PC-3 (cell line): ENCODE measurements at places on chromosomes 16 and 17. TPM values are rescaled to one million over a fixed set of nuclear protein-coding genes. Genes with fewer than 3 reads are reported as not detected.
A peak's percentile ranks its signal among the peaks of the same experiment; 100 is the strongest.

GRCh38 chr16:89052890-89053724 is 40.5 kb upstream of the ACSF3 start:
- DNase-seq, result peak; percentile 82
- no peaks in the 10 kb centered on the region for H3K36me3 ChIP-seq
- peaks cover 15% of the 10 kb centered on the region; the same call in 1 of the 2 replicates for H3K4me1 ChIP-seq
- peak overlapping the region; percentile 84 for H3K4me3 ChIP-seq
- H3K27me3 ChIP-seq, result no peaks in the 10 kb centered on the region

DNA sequence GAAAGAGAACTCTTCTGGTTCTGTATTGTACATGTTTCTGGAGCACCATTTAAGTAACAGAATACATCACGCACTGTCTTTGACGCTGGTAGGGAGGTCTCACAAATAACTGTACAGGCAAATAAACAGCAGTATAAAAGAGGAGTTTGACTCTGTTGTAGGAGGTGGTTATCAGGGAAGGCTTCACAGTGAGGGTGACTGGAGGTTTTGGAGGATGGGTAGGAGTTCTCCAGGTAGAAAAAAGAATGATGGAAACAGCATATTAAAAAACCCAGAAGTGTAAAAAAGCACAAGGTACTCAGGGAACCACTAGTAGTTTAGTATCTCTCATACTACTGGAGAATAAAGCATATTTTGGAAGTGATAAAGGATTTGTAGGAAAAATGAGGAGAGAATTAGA is 2.7 kb upstream of the SLC6A2 start:
- no peak for DNase-seq
- no peak overlapping the region for H3K4me3 ChIP-seq
- H3K4me1 ChIP-seq, result no peaks in the 10 kb centered on the region
- H3K36me3 ChIP-seq, result no peaks in the 10 kb centered on the region

DNA sequence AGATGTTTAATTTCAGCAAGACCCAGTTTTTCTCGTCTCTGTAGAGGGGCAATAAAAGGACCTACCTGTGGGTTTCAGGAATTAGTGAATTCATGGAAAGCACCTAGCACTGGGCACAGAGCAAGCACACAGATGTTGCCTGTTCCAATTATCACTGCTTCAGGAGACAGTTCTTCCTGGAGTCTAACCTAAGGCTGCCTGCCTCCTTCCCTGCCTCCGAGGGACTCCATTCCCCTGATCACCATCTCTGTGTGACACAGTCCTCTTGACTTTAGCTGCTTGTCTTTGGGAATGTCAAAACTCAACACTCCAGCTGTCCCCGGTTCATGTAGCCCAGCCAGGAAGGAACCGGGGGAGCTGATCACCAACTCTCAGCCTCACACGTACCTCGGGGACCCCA is 474.9 kb downstream of the SLC39A11 start:
- peak overlapping the region; percentile 27; the same call in 1 of the 2 replicates for H3K4me3 ChIP-seq
- no peaks in the 10 kb centered on the region for H3K36me3 ChIP-seq
- no peak for DNase-seq
- no peaks in the 10 kb centered on the region for H3K27me3 ChIP-seq
- H3K4me1 ChIP-seq, result peaks cover 44% of the 10 kb centered on the region

GRCh38 chr17:38970804-38971203 is 3.6 kb upstream of the FBXO47 start:
- H3K27ac ChIP-seq, result no peak overlapping the region
- no peak overlapping the region for H3K4me3 ChIP-seq
- H3K4me1 ChIP-seq, result no peaks in the 10 kb centered on the region
- DNase-seq, result peak; percentile 4

- peaks cover 7% of the 10 kb centered on the region for H3K4me1 ChIP-seq
- no peaks in the 10 kb centered on the region for H3K27me3 ChIP-seq
- H3K36me3 ChIP-seq, result no peaks in the 10 kb centered on the region
- no peak overlapping the region for H3K27ac ChIP-seq
Measured at GRCh38 chr17:50883850-50884438, 17.8 kb upstream of the TOB1 start.

DNA sequence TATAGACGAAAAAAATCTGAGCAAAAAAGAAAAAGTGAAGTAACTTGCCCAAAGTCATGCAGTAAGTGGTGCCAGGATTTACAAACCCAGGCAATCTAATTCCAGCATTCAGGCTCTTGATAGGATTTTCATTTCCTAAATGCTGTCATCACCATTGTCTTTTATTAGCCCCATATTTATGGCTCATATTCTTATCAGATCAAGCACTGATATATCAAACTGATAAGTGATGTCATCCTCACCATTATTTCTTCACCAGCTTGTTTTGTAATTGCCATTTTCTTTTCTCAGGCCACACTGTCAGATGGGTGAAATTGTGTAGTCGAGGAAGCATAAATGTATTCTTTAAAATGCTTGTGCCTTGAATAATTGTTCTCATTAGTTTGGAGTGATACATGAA is 1.3 kb downstream of the RAD51C start:
- H3K4me3 ChIP-seq, result peak overlapping the region; percentile 76
- H3K4me1 ChIP-seq, result peaks cover 23% of the 10 kb centered on the region
- no peaks in the 10 kb centered on the region for H3K27me3 ChIP-seq
- H3K27ac ChIP-seq, result no peak overlapping the region

GRCh38 chr16:31382485-31383161 is 10.5 kb upstream of the ITGAD start:
- no peak overlapping the region for H3K4me3 ChIP-seq
- H3K27ac ChIP-seq, result no peak overlapping the region
- no peaks in the 10 kb centered on the region for H3K27me3 ChIP-seq
- H3K36me3 ChIP-seq, result no peaks in the 10 kb centered on the region
- DNase-seq, result peak; percentile 44

DNA sequence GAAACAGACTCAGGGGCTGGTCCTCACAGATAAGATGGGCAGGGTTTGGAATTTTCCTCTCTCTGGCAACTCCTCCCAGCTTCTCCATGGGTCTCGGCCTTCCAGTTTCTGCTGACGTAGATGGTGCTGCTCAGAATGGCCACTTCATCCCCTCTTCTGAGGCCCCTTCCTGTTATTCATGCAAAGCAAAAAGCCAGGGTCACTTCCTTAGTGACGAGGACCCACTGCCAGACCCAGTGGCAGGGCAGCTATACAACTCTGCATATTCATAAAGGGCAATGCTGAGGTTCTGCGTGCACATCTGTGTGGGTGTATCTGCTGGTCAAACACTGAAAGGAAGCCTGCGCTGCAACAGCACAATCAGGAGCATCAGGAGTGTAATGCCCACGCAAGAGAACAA is 108.8 kb downstream of the WSCD1 start:
- no peak for DNase-seq
- no peaks in the 10 kb centered on the region for H3K36me3 ChIP-seq
- H3K27ac ChIP-seq, result no peak overlapping the region
- no peak overlapping the region for H3K4me3 ChIP-seq
- H3K27me3 ChIP-seq, result no peaks in the 10 kb centered on the region

GRCh38 chr17:80104956-80105375 is 3.6 kb downstream of the GAA start:
- H3K27me3 ChIP-seq, result no peaks in the 10 kb centered on the region
- H3K27ac ChIP-seq, result no peak overlapping the region
- H3K36me3 ChIP-seq, result no peaks in the 10 kb centered on the region
- H3K4me1 ChIP-seq, result peaks cover 18% of the 10 kb centered on the region
- no peak for DNase-seq

- peak overlapping the region; percentile 3 for H3K4me3 ChIP-seq
- DNase-seq, result peak; percentile 53
- peaks cover 30% of the 10 kb centered on the region for H3K4me1 ChIP-seq
- no peaks in the 10 kb centered on the region for H3K27me3 ChIP-seq
Measured at GRCh38 chr17:61581611-61582349, 9.2 kb downstream of the NACA2 start.

GRCh38 chr17:29014716-29015115 is 8.9 kb upstream of the SEZ6 start:
- no peaks in the 10 kb centered on the region for H3K4me1 ChIP-seq
- no peak overlapping the region for H3K27ac ChIP-seq
- H3K36me3 ChIP-seq, result no peaks in the 10 kb centered on the region
- H3K4me3 ChIP-seq, result no peak overlapping the region

DNA sequence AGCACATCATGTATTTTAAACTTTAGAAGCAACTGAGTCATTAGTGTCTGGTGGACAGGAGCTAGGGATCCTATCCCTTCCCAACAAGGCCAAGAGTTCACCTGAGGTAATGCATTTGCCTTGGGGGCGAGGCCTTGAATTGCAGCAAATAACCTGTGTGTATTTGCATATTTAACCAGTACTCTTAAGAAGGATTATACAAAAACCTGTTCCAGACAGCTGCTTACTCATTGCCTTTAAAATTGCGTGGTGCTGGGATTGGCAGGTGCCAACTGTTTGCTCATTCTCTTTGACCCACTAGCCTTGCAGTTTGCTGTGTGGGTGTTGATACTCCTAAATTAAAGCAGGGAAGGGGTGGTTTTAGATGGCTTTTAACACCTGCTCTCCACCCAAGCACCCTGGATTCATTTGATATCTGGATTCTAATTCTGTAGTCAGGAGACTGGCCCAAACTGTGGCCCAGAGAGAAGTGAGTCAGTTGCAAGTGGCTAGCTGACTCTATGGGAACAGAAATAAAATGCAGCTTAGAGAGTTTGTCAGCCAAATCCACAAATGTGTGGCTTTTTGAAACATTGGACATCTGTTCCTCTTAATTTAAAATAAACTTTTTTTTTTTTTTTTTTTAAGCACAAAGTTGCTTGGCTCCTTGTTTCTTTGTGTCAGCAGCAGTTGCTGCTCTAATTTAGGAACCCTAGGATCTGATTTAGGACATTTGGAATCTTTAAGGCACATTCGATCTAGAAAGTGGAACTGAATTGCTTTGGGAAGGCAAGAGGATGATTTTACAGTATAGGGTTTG is 46.9 kb downstream of the TUBD1 start:
- peaks cover 5% of the 10 kb centered on the region for H3K36me3 ChIP-seq
- peak; percentile 99 for DNase-seq
- H3K4me3 ChIP-seq, result peak overlapping the region; percentile 54
- H3K27me3 ChIP-seq, result no peaks in the 10 kb centered on the region

DNA sequence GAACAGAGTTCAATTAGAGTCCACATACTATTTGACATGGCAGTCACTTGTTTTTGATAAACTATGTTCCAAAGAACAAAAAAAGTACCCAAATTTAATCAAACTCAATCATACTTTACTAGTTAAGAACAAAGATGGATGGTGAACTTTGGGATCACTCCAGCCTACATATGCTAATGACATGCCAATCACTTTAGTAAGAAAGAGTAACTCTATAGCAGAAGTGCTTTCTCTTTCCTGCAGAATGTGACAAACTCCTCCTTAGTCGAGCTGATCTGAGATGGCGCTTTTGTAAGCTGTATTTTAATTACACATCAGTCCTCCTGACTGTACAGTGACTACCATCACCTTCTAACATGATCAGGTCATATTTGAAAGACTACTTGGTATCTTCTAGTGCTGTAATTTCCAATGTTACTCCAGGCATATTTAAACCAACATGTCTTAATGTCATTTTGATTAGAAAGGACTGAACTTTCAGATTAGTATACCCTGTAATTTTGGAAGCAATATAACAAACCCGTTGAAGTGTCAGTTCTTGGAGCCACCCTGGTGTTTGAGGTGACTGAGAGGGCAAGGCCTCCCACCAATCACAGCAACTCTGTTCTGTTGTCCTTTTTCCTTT is 4.1 kb downstream of the NETO2 start:
- H3K36me3 ChIP-seq, result no peaks in the 10 kb centered on the region
- H3K27ac ChIP-seq, result no peak overlapping the region
- peaks cover 7% of the 10 kb centered on the region for H3K4me1 ChIP-seq
- no peak overlapping the region for H3K4me3 ChIP-seq
- no peaks in the 10 kb centered on the region for H3K27me3 ChIP-seq
- no peak for DNase-seq

- H3K27me3 ChIP-seq, result no peaks in the 10 kb centered on the region
- DNase-seq, result no peak
- no peak overlapping the region for H3K27ac ChIP-seq
- H3K36me3 ChIP-seq, result no peaks in the 10 kb centered on the region
Measured at GRCh38 chr17:11953924-11954323, 43.4 kb downstream of the ZNF18 start.

GRCh38 chr17:1487939-1488825 is 4.3 kb downstream of the MYO1C start:
- no peaks in the 10 kb centered on the region for H3K27me3 ChIP-seq
- peak overlapping the region; percentile 49 for H3K27ac ChIP-seq
- peak; percentile 80 for DNase-seq
- H3K4me1 ChIP-seq, result peaks cover 20% of the 10 kb centered on the region; the same call in 1 of the 2 replicates

DNA sequence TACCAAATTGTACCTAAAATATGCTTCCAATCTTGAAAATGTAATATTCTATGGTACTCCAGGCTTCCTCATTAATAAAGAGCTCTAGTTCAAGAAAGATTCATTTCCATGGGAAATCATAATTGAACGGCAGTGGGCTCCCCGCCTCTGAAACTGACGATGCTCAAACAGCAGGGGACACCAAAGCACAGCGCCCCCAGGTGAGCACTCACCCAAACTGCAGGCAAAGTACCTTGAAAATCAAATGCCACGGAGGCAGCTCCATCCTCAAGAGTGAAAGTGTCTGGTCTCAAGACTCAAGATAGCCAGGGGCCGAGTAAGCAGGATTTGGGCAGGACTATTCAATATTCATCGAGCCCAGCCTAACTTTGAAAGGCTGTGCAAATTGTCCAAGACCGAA is 217.4 kb upstream of the TNRC6C start:
- no peak overlapping the region for H3K27ac ChIP-seq
- no peaks in the 10 kb centered on the region for H3K36me3 ChIP-seq
- peak; percentile 42 for DNase-seq
- no peaks in the 10 kb centered on the region for H3K4me1 ChIP-seq
- no peak overlapping the region for H3K4me3 ChIP-seq
- H3K27me3 ChIP-seq, result peaks cover 93% of the 10 kb centered on the region

KRTAP4-5 gene
- not detected in 2 replicates for total RNA-seq

ZACN gene
- 0.11 TPM in 1 of 2 replicates, not detected in the other for total RNA-seq

SLC13A2 gene
- not detected in 2 replicates for total RNA-seq

PRR35 gene
- total RNA-seq, result not detected in 2 replicates

SALL1 gene
- total RNA-seq, result not detected in 2 replicates
